Stimulated activated CD4-positive, alpha-beta T cell treated with anti-CD3 and anti-CD28 coated beads, TNF-alpha, amount 100 ng/mL, for 48 hours (primary cell): ENCODE measurements at places on chromosomes 6 and 20.

GRCh38 chr20:40506537-40506939 lies 182.5 kb downstream of the MAFB start:
- no peak for DNase-seq

DNA sequence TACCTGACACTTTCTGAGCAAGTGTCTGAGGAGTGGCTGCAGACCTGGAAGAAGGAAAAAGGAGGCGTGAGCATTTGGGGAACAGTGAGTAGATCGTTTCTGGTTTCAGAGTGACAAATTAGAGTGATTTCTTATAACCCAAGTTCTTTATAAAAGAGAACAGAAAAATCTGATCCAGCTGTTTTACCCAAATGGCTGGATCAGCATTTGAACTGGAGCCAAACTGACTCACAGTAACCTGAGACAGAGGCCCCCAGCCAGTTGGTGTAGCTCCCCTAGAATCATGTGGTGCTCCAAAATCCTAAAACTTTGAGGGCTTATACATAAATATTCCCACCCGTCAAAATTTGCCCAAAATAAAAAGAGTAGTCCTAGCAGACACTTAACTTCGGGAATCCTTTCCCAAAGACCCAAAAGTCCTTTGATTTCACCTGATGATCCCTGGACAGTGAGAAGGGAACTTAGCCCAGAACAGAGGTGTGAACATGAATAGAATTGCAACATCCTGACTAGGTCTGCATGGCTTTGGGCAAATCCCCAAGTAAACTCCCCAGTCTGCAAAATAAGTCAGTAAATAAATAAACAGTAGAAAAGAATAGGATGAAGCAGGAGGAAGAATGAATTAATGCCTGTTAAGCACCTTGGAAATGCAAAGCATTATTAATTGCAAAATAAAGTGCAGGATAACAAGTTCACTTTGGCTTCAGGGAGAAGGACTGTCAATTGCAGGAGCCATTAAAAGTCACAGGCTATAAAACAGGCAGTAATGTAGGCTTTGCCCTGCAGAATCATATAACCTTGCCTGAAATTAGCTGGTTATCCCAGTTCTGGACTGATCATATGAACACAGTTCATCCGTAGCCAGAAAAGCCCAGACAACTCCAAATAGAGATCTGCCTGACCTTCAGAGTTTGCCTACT lies 262.0 kb upstream of the JARID2 start:
- no peak for DNase-seq

- DNase-seq: no peak
These were observed 214.3 kb upstream of the LAMP5 start for GRCh38 chr20:9300080-9300479.

DNA sequence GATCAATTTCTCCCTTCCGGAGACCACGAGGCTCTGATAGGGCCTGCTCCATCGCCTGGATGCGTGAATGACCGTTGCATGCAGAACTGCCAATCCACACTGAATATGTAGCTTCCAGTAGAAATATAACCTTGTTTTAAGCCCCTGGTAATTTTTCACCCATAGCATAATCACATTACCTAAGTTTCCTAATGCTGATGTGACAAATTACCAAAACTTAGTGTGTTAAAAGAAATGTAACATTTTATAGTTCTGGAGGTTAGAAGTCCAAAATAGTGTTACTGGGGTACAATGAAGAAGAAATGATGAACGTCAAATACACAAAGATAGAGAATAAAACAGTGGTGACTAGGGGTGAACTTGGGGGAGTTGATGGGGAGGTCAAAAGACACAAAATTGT lies 22.0 kb upstream of the SIRPD start:
- DNase-seq: no peak

DNA sequence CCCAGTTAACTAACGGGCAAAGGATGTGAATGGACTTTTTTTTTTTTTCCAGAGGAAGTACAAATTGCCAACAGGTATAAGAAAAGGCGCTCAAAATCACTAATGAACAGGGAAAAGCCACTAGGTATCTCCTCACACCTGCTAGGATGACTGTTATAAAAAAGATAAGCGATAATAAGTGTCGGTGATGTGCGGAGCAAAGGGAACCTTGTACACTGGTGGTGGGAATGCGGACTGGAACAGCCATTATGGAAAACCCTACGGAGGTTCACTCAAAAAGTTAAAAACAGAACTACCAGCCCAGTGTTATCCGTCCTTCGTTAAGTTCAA lies 787 bp upstream of the RAB32 start:
- no peak for DNase-seq
